Psoas muscle (tissue), 8 donors: ENCODE measurements at places on chromosomes 12 and 14. TPM values are rescaled to one million over a fixed set of nuclear protein-coding genes. Genes with fewer than 3 reads are reported as not detected.

Gene MBIP
- 6.5 TPM for total RNA-seq

Gene MAGOHB
- total RNA-seq: 8.5 TPM

Gene ADSS1
- total RNA-seq: 359 TPM

Gene DTX1
- 0.49 TPM for total RNA-seq

Gene LGR5
- total RNA-seq: 4.7 TPM

Gene IAPP
- total RNA-seq: not detected

Gene TMEM121
- 0.23 TPM for total RNA-seq

Gene KLHL33
- total RNA-seq: 19.5 TPM

Gene MARCHF9
- 9.2 TPM for total RNA-seq

Gene SPTSSA
- total RNA-seq: 25.2 TPM

Gene ENDOU
- not detected for total RNA-seq

Gene SIX6
- total RNA-seq: 0.38 TPM

Gene PIP4P1
- total RNA-seq: 15.6 TPM

Gene SLC6A13
- 1.6 TPM for total RNA-seq

Gene DPY19L2
- total RNA-seq: 0.48 TPM

Gene APPL2
- 14.8 TPM for total RNA-seq

Gene KRT1
- 1.1 TPM for total RNA-seq

Gene ADAMTS20
- total RNA-seq: not detected

Gene STAC3
- 576 TPM for total RNA-seq

Gene PAPLN
- 0.79 TPM for total RNA-seq

Gene TIMM9
- total RNA-seq: 52.2 TPM

Gene EPYC
- not detected for total RNA-seq

Gene SYT10
- not detected for total RNA-seq

Gene HCAR3
- 0.44 TPM for total RNA-seq

Gene KRT2
- not detected for total RNA-seq

Gene SLC25A47
- total RNA-seq: 0.12 TPM

Gene SPRYD3
- total RNA-seq: 22.6 TPM

Gene CRIP1
- total RNA-seq: 14.0 TPM

Gene TOMM20L
- not detected for total RNA-seq

Gene RFLNA
- total RNA-seq: 2.6 TPM

Gene CEP170B
- 15.7 TPM for total RNA-seq

Gene AJUBA
- total RNA-seq: 0.95 TPM
